Umbilical cord (tissue), 2 donors: ENCODE measurements at places on chromosomes 4 and X.

GRCh38 chr4:8083086-8083825 is 75.4 kb downstream of the ABLIM2 start:
- no peak for DNase-seq

DNA sequence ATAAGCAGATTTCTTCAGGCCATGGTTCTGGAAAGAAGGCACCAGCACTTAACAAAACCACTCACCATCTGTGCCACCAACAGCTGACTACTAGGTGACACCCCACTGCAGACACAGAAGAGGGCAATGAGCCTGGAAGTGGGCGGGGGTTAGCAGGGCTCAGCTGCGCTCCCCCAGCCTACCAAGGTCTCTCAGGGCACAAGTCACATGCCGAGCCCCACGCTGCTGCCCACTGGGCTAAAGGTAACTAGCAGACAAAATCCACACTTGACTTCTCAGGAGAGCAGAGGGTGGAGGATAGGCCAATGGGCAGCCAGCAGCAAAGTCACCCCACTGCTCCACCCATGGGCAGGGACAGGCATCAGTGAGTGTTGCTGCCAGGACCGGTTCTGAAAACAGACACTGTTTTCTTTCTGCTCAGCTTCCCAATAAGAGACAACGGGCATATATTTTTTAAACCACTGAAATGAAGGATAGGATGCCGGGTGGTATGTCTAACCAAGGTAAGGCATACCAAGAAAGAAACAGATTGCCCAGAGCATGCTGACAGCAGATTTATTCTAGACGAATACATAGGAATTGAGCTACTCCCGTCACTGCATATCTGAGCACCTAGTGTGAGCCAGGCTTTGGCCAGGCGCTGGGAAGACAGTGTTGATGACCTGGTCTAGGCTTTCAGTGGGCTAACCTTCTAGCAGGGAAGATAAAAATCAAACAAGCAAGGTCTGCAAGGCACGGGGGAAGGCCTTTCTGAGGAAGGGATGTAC is 20.1 kb downstream of the ACSL1 start:
- DNase-seq: no peak

DNA sequence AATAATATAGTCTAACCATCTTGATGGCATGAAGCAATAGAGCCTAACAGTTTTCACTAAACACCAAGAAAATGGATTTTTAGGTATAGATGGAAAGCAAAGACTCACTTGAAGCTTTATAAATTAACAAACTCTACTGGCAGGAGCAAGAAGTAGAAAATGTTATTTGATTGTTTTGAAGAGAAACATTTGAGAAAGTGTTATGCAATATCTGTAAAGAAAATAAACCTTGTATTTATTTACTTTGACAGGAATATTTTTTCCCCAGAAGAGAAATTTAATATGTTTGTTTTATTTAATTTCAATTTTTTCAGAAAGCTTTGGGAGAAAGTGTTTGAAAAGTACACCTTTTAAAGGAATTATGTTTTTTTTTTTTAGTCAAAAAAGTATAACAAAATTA is 139.0 kb downstream of the STIM2 start:
- DNase-seq: no peak

- DNase-seq: peak; percentile 10
Measured at GRCh38 chr4:56879996-56880395, 27.7 kb upstream of the REST start.

DNA sequence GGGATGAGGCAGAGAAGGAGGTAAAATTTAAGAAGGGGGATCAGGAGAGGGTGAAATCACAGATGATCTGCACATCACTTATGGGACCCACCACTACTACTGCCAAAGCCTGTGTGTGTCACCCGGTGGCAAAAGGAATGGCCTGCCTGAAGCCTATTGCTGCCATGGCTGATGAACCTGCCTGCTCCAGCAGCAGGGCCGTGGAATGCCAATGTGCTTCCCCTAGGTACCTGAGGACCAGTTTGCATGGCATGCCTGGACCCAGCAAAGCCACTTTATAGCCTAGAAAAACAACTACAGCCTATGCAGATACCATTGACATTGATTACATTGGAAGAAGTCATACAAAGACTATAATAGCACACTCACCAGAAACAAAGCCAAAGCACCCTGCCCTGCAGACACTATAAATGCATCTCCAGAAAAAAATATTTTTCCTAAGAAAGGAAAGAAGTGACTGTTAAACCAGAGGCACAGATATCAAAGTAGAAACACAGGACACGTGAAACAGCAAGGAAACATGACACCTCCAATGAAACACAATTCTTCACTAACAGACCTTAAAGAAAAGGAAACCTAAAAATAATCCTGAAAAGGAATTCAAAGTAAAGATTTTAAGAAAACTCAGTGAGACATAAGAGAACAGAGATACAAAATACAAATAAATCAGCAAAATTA is 680.7 kb upstream of the GRID2 start:
- DNase-seq: no peak

DNA sequence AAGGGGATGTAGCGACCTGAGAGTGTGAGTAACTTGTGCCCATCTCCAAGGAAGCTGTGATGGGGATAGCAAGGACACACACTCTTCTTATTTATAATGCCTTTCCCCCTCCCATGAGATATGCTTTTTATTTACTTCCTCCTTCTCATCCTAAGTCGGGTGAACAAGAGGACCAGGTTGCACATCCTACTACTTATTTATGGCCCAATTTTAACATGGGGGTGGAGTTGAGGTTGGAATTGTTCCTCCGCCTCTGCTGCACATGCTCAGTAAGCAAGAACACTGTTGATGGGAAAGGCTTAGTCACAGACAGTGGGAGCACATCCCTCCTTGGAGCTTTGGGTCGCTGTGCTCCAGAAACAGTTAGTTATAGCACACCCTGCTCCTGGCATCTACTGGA is 15.2 kb upstream of the TLR8 start:
- no peak for DNase-seq

GRCh38 chr4:2289311-2289954 is 27.5 kb upstream of the MXD4 start:
- DNase-seq: no peak

GRCh38 chr4:11467931-11468330 is 39.2 kb upstream of the HS3ST1 start:
- no peak for DNase-seq

GRCh38 chrX:134806707-134807038 is 148.4 kb upstream of the PLAC1 start:
- no peak for DNase-seq
